ENCODE measurements at places on chromosomes 3 and 15.

DNA sequence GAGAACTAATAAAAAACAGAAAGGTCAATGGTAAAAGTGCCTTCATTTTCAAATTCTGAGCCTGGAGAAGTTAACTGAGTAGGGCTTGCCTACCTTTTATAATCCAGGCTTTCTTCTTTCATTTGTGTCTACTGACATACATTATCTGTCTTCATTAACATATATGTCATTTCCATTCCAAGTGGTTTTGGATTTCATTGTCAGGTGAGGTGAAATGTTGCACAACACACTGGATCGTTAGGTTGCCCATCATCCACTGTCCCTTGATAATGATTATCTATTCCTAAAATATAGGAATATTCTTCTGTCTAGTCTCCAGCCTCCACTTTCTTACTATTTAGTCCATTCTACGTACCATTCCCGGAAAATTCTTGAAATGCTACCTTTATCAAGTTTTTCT lies 55.0 kb upstream of the CP start:
- DNase-seq = no peak

- DNase-seq = no peak
These were observed 37.1 kb downstream of the RAB11A start for GRCh38 chr15:65906396-65906795.

DNA sequence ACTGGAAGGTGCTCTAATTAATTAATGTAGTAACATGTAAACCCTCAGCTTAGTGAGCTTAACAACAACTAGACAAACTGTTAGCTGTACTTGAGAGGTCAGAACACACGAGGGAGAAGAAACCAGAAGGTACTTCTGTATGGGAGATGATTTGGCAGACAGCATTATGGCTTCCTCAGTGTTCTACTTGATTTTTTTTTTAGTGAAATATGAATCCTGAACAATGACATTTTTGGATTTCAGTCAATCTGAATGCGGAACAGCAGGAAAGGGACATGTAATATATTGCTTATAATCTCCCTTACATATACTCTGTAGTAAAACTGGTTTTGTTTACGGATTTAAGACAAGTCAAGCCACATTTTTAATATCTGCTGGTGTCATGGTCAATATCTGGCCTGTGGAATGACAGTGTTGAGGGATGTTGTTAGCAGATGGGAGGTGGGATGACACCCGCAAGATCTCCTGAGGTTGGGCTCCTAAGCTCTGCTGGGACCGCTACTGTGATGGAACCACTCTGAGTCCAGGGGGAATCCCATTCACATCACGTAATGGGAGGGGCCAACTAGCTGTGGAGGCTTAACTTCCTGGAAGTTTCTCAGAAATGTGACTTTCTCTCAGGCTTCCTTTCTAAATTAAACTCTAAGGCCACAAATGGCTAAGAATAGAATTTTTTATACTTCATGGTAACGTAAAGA lies 18.7 kb downstream of the TNFAIP8L3 start:
- DNase-seq = no peak

- DNase-seq = no peak
These were observed 1030.0 kb downstream of the TBL1XR1 start for GRCh38 chr3:176167272-176167671.

GRCh38 chr3:69776920-69777581 lies 37.8 kb downstream of the MITF start:
- DNase-seq = no peak

DNA sequence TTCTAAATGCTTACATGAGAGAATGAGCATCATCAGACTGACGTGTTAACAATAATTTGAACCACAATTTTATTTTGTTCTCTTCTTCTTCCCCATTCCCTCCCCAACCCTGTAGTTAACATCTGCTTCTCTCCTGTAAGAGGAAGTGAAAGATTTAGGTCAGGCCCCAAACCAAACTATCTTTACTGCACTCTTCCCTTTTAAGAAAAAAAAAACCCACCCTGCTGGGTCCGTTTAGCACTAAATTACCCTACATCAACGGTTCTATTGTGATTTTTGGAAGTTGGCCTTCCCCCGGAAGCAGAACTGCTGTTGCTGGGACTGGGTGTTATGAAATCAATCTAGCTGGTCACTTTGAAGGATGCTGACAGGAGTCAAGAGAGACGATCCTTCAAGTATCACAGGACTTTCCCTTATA lies 49.4 kb downstream of the NFKBIZ start:
- no peak for DNase-seq

DNA sequence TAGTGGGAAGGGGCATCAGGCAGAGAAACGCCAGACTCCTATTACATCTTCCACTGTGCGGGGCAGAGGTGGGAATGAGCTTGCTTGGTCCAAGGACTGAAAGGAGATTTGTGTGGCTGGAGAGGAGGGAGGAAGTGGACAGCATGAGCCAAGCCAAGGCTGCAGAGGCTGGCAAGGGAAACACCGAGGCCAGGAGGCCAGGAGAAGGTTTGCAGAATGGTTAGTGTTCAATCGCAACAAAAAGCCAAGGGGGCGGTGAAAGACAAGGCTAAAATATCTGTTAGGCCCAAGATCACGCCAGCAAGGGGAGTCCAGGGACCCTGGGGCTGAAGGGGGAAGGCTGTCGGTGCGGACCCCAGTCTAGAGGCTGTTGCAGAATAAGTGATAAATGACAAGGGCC lies 75.8 kb downstream of the CPN2 start:
- DNase-seq = no peak

DNA sequence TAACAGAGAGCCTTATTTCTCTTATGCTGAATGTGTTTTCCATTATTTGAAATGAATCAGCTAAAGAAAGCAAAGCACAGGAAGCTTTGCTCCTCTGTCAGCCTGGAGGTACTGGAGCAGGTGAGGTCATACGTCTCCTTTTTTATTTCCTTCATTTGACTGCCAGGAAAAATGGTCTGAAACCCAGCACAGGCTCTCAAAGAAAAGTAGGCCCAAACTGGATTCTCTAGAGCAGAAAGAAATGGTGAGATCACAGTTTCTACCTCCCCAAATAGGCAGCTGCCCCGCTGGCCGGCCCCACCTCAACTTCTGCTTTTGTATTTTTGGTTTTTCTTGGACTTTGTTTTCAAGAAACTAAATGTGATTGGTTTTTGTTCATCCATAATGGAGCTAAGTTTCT lies 95.1 kb downstream of the RPL39L start:
- no peak for DNase-seq

DNA sequence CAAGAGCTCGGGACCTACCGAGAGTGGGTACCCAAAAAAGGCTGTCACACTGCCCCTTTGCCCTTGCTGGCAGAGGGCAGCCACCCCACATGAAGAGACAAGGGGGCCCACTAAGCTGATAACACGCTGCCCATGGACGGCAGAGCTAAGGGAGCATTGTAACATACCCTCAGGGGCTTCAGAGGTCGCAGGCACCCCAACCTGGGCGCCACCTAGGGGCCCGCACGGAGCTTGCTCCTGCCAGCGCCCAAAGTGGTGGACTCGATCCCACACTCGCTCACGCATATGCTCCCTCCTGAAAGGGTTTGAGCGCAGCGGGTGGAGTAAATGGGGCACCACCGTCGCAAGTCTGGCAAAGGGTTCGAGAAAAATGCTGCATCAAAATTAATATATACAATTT lies 975.4 kb downstream of the ZPLD1 start:
- no peak for DNase-seq

DNA sequence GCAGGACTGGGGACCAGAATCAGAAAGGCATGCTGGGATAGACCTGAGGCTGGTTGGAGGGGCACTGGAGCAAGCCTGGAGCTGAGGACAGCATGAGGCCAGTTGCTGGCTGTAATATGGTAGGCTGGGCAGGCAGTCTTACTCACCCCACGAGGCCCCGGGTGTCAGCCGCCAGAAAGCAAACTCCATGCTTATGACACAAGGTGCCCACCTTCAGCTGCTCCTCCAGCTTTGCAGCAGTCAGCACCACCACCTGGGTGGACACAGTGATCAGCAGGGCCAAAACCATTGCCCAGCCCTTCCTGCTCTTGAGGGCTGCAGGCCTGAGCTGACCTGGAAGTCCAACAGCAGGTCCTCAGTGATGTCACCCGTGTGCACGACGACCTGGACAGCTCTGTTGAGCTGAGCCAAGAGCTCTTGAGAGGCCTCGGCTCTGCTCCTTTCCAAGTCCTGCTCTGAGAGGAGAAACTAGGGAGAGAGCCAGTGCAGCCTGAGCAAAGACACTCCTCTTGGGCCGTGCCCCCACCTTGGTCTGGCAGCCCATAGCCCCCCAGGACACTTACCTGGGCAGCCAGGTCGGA lies 747 bp downstream of the UBA7 start:
- no peak for DNase-seq

DNA sequence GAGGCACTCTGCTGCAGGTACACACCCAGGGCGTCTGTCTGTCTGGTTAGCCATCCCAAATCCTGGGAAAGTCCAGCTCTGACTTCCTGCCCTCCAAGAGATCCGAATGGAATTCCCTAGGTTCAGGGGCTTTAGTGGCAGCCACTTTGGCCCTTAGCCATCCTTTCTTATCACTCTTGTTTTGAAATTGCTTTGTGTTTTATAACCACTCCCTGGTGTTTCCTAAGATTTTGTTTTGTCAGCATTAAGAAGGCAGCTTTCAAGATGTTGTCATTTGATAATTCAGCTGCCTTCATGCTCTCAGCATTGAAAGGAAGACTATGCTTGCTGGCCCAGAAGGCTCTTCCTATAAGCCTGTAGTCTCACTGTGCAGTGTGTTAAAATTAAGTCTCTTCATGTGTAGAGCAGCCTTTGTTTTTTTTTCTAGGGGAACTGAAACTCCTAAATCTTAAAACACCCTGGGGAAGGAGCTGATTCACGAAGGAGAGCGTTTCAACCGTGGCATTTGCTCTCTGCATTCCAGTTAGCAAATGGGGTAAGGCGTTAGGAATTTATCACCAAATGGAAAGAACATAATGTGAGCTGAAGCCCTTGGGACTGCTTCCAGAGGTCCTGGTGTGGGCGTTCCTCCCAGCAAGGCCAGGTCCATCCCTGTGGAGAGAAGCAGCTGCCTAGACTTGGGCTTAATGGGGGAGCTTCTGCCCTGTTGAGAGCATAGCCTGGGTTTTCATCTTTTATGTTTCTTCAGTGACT lies 14.2 kb upstream of the CLEC3B start:
- DNase-seq = no peak

DNA sequence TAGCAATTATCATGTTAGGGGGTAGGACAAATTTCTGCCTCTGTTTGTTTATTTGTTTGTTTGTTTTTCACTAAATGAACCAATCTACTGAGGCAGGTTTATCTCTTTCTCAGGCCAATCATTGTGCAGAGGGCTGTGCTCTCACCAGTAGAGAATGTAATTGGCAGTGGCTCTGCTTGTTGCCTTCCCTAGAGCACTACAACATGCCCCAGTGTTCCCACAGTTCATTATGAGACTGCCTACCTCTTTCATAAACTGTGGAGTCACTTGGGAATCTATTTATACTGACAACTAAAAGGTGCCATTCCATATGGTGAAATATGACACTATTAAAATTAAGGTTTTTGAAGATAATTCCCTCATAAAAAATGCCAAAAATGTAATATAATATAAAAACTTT lies 196.3 kb upstream of the ALCAM start:
- no peak for DNase-seq

DNA sequence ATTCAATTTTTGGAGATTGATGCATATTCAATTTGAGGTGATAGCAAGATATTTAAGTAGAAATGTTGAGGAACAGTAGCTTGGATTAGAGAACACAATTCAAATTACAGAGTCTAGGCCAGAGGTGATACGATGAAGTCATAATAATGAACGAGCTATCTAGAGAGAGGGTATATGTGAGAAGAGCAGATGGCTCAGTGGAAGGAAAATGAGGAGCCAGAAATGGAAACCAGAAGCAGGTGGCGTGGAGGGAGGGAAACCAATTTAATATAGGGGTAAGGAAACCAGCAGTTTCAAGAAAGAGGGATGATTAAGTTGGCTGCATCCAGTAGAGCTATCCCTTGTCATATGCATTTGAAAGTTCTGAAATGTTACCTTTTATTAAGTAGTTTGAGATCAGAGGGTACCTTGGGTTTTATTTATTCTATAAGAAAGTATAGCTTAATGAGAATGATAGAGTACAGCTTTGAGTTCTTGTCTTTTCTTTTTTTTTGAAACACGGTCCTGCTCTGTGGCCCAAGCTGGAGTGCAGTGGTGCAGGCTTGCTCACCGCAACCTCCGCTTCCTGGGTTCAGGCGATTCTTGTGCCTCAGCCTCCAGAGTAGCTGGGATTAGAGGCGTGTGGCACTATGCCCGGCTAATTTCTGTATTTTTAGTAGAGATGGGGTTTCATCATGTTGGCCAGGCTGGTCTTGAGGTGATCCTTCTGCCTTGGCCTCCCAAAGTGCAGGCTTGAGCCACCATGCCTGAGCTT lies 22.1 kb downstream of the NCK1 start:
- DNase-seq = no peak

GRCh38 chr3:127490271-127491023 lies 100.1 kb downstream of the TPRA1 start:
- no peak for DNase-seq

- DNase-seq = no peak
These were observed at the start of gene WWTR1 for GRCh38 chr3:149657926-149658743. TSS of gene WWTR1 (minus strand) at chr3:149658025. CDS start at chr3:149657306, 719 bp downstream.

GRCh38 chr3:15052335-15053242 lies 12.5 kb downstream of the MRPS25 start:
- DNase-seq = no peak

DNA sequence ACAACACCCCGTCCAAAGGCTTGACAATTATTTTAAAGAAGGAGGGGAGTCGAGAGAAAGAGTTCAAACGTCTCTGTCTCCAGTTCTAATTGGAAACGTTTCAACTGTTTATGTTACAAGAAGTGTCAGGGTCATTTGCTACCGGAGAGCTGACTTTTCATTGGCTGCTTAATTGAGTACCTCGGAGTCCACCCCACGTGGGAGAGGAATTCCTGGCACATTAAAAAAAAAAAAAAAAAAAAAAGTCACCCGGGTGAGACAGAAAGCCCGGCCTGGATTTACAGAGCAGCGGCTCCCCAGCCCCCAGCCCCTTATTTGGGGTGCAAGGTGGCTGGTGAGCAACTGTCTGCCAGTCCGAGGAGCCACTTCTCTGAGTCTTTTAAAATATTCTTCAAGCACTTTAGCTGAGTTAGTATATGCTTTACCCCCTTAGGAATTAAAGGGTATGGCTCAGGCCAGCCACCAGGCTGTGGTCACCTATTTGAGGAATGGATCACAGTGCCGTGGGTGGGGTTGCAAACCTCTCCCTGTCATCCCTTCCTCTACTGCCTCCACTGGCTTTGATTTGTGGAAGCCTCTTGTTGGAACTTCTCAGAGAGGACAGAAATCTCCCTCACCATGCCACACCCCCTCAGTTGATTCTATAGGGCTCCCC lies 3.9 kb upstream of the TLE3 start:
- no peak for DNase-seq

GRCh38 chr3:133192363-133192945 lies 154.3 kb downstream of the TMEM108 start:
- no peak for DNase-seq

All from stimulated activated CD8-positive, alpha-beta memory T cell treated with anti-CD3 and anti-CD28 coated beads, Interleukin-7, amount 100 ng/mL, for 48 hours (primary cell).